ENCODE measurements at places on chromosomes 6 and 20. TPM values are rescaled to one million over a fixed set of nuclear protein-coding genes. Genes with fewer than 3 reads are reported as not detected.

- H3K27me3 ChIP-seq, result no peaks in the 10 kb centered on the region
- H3K36me3 ChIP-seq, result no peaks in the 10 kb centered on the region
- H3K4me1 ChIP-seq, result no peaks in the 10 kb centered on the region
- DNase-seq, result no peak
- no peak overlapping the region for H3K4me3 ChIP-seq
These were observed 88.8 kb upstream of the HS3ST5 start for GRCh38 chr6:114431641-114432040.

Gene HTR1B
- not detected for total RNA-seq

DNA sequence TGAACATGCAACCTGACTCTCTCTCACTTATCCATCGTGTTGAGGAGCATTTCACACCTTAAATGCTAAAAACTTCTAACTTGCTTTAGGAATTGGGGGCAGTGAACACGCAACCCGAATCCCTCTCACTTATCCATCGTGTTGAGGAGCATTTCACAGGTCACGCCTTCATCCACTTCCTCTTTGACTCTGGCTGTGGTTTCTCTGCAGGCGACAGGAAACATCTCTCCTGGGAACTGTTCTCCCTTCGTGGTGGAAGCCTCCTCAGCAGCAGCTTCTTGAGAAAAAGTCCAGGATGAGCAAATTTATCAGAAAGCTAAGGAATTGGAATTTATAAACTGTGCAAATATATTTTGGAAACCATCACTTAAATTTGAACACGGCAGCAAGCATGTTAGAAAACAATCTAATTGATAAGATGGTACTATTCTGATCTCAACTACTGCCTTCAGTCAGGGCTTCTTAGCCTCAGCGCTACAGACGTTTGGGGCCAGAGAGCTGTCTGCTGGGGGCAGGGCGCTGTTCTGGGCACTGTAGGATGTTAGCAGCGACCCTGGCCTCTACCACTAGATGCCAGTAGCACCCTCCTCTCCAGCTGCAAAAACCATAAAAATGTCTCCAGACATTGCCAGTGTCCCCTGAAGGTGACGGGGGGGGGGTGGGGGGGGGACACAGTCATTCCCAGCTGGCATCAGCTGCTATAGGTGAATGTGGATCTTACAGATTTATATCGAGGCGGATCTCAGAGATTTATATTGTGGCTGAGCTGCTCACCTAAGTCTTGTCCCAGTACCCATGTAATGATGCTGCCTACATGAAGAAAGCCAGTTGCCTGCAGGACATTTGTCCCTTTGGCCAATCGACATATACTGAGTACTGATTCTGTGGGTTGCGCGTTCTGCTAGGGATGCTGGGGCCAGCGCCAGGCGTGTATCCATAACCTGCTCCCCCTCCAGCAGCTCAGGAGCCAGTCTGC, 26.2 kb downstream of the CTCFL start:
- peaks cover 15% of the 10 kb centered on the region for H3K4me1 ChIP-seq
- peaks cover 22% of the 10 kb centered on the region for H3K27me3 ChIP-seq
- no peak overlapping the region for H3K4me3 ChIP-seq
- DNase-seq, result peak; percentile 43

Gene FAM83C
- not detected for total RNA-seq

GRCh38 chr20:25011261-25011660, 18.7 kb upstream of the APMAP start:
- H3K27me3 ChIP-seq, result no peaks in the 10 kb centered on the region
- no peaks in the 10 kb centered on the region for H3K4me1 ChIP-seq

DNA sequence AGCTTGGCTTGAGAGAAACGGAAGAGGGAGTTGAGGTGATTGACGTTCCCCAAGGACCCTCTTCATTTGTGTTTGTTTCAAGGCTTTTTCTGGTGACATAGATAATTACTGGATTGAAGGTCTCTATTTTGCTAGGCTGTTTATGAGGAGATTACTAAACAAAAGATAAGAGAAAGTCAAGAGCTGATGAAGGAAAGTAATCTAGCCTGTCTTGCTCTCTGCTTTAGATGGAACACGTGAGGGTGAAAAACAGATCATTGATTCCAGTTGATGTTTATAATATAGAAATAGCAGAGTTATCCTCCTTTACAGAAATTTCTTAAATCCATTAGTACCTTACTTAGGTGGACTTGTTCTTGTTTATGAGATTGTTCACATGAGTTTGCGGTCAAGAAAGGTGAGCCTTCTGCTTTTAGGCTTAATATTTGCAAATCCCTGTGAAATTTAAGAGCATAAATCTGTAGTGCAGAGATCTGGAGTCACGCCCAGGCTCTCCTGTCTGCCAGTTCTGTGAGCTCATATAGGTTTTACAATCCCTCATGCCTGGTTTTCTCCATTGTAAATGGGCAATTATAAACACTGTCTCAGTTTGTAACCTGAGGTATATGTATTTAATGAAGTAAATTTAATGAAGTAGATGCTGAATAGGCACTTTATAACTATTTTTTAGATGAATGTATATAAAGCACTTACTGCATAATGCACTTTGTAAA, 272.8 kb downstream of the NKAIN2 start:
- no peaks in the 10 kb centered on the region for H3K36me3 ChIP-seq
- H3K4me3 ChIP-seq, result no peak overlapping the region
- H3K27me3 ChIP-seq, result no peaks in the 10 kb centered on the region
- H3K27ac ChIP-seq, result no peak overlapping the region

- H3K27me3 ChIP-seq, result no peaks in the 10 kb centered on the region
- H3K4me1 ChIP-seq, result no peaks in the 10 kb centered on the region
- H3K4me3 ChIP-seq, result no peak overlapping the region
- H3K27ac ChIP-seq, result no peak overlapping the region
- no peak for DNase-seq
These were observed 226.1 kb upstream of the CEP162 start for GRCh38 chr6:84453499-84453898.

DNA sequence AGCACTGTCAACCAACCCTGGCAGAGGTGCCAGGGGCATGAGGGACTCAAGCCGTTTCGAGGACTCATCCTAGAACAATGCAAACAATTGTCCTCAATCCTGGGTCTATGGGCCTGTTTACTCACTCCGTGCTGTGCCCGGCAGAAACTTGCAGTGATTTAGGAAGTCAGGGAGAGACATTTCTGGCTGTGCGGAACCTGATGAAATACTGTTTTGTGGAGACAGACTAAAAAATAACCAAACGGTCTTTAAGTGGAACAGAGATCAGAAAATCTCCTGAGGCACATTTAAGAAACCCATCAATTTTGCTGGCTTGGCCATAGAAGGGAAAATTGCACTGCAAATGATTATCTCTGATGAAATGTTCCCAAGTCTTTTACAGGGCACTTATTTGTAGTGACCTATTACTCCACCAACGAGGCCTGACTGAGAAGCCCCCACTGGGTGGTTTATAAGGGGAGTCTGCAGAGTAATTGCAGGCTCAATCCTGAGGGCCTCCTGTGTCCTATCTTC, 79.8 kb upstream of the KCNK16 start:
- no peaks in the 10 kb centered on the region for H3K27me3 ChIP-seq
- no peak for DNase-seq
- no peak overlapping the region for H3K4me3 ChIP-seq
- no peaks in the 10 kb centered on the region for H3K4me1 ChIP-seq

Gene BFSP1
- total RNA-seq, result 0.27 TPM

- no peak overlapping the region for H3K4me3 ChIP-seq
- no peaks in the 10 kb centered on the region for H3K4me1 ChIP-seq
- DNase-seq, result no peak
- no peak overlapping the region for H3K27ac ChIP-seq
These were observed 1059.0 kb upstream of the EPHA7 start for GRCh38 chr6:94478133-94479005.

Gene HMGA1
- total RNA-seq, result 107 TPM
